ENCODE measurements at places on chromosomes 3 and 15. TPM values are rescaled to one million over a fixed set of nuclear protein-coding genes. Genes with fewer than 3 reads are reported as not detected.

DNA sequence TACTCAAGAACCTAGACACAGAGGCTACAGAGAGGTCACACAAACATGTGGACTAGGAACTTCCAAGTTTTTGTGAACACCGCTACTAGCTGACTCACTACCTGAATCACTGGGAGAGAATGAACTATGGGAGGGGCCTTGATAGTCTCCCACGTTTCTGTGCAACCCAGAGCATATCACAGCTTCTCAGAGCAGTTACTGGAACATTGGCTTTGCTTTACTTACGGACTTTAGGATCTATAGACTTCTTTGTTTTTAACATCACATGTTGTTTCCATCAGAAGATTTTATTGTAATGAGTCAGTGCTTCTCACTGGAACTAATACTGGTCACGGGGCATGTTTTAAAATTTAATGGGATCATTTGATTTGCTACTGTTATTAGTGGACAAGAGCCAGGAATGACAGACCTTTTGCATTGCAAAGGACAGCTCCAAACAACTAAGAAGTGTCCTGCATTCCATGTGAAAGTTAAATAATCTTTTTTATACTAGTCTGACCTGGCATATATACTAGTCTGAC is 35.6 kb downstream of the RTP4 start:
- no peaks in the 10 kb centered on the region for H3K36me3 ChIP-seq
- no peak overlapping the region for H3K4me3 ChIP-seq
- no peaks in the 10 kb centered on the region for H3K27me3 ChIP-seq
- no peak overlapping the region for H3K27ac ChIP-seq
- DNase-seq, result no peak

SLC9C1 gene
- total RNA-seq, result not detected

- H3K4me3 ChIP-seq, result no peak overlapping the region
- no peak for DNase-seq
- H3K27me3 ChIP-seq, result no peaks in the 10 kb centered on the region
- no peak overlapping the region for H3K27ac ChIP-seq
Measured at GRCh38 chr3:142285083-142285517, 59.7 kb upstream of the GK5 start.

CLDN16 gene
- total RNA-seq, result not detected

DNA sequence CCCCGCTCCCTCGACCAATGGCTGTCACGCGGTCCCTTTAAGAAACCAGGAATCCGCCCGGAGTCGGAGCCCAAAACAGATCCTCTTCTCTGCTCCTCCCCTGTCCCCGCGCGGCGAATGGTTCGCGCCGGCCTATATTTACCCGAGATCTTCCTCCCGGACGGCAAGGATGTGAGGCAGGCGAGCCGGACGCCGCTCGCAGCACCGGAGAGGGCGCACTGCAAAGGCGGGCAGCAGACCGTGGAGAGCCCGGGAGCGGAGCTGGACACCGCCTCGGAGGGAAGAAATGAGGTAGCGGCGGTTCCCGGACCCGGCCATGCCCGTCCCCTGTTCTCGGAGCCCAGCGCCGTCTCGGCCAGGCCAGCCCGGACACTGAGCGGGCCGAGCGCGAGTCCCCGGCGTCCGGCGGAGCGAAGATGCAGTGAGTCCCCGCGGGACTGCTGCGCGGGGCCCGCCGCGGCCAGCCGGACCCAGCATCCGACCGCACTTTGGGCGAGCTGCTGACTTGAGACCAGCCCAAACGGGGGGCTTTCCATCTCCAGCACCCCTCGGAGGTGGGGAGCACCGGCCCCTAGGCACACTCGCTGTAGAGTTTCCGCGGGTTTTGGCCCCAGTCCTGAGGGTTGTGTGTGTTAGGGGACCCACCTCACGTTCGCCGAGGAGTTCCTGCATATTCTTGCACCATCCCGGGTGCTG is at the start of gene FAM43A:
TSS of gene FAM43A (plus strand) at position 166 of the 696 bp plus-strand sequence. CDS start 944 bp downstream, outside the sequence.
- H3K27ac ChIP-seq, result peak within 1 kb of the TSS; percentile 13
- no peaks in the 10 kb centered on the region for H3K27me3 ChIP-seq
- H3K4me3 ChIP-seq, result peak within 1 kb of the TSS; percentile 91
- H3K4me1 ChIP-seq, result peaks cover 65% of the 10 kb centered on the region
- DNase-seq, result peak; percentile 89

DNA sequence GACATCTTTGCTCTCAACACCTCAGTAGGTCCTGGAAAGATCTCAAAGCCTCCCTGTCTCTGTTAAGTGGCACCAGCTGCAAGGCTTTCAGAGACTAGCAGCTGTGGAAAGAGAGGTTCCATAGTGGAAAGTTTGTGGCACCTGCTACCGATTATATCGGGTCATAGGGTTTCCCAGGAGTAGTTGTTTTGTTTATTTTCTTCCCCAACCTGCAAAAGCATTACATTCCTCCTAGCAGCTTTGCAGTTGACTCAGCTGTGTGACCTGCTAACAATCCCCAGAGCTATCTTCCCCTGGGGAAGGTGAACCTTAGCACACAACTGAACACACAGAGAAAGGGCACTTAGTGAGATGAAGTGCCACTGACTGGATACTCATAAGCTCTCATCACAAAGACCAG is 598.9 kb upstream of the GRM7 start:
- H3K4me1 ChIP-seq, result no peaks in the 10 kb centered on the region
- H3K4me3 ChIP-seq, result no peak overlapping the region
- no peak for DNase-seq
- H3K36me3 ChIP-seq, result no peaks in the 10 kb centered on the region
- H3K27ac ChIP-seq, result no peak overlapping the region
- no peaks in the 10 kb centered on the region for H3K27me3 ChIP-seq
